ENCODE measurements at places on chromosomes 13 and 19.
A peak's percentile ranks its signal among the peaks of the same experiment; 100 is the strongest.

DNA sequence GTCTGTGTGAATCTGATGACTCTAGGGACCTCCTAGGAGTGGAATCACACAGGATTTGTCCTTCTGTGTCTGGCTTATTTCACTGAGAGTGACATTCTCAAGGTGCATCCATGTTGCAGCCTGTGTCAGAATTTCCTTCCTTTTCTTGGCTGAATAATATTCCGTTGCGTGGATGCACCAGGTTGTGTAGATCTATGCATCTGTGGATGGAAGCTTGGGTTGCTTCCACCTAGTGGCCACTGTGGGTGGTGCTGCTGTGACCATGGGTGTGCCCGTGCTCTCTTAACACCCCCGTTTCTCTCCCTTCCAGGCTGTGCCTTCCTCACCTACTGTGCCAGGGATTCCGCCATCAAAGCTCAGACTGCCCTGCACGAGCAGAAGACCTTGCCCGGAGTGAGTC lies 26.2 kb downstream of the CELF5 start:
- peak; percentile 64 for DNase-seq

DNA sequence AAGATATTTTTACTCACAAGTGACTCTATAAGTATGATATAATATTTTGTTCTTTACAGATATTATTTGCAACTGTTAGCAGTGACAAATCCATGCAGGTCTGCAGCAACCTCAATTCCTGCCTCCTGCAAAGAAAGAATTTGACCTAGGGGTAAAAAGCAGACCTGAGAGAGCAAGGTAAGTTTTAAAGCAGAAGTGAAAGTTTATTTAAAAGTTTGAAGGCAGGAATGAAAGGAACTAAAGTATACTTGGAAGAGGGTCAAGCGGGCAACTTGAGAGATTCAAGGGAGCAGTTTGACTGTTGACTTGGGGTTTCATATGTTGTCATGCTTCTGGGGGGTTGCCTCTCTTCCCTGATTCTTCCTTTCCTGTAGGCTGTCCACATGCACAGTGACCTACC lies 520.1 kb upstream of the PCDH20 start:
- no peak for DNase-seq

- DNase-seq, result no peak
These were observed 6.2 kb downstream of the AP1M1 start for GRCh38 chr19:16204005-16204294.

DNA sequence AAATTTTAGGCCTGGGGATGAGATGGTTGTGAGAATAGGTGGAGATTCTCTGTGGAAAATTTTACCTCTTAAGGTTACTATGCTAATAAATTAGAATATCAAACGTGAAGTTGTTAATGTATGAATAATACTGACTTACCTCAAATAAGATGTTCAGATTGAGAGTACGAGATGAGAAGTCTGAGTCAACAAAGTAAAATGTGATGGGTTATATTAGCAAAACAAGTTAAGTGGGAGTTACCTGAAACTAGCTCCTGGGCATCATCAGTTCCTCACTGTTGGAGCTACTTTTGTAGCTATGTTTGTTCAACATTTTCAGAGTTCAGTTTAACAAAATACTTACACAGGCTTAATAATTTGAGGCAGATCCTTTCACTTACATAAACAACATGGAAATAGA lies 108.6 kb downstream of the PIBF1 start:
- DNase-seq, result no peak

DNA sequence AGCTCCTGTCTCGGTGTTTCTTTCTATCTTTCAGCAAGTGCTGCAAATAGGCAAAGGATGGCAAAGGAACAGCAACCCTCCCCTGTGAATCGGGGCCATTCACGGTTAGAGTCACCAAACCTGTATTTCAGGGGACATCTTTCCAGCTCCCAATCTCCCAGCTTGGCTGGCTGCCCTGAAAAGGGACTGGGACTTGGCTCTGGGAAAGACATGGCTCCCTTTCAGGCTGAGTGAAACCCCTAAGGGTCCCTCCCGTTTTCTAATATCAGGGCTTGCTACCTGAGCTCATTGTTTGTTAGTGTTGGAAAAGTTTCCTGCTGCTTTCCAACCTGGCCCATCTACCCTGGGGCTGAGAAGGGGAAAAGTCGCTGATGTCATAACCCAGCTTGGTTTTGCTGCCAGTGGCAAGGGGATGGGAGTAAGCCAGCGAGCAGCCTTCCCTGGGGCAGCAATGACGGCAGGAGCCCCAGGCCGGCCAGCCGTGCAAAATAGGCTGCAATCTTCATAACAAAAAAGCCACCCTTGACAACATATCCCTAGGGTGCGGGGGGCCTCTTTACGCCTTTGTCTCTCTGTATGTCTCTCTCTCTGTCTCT lies 29.9 kb downstream of the SERP2 start:
- no peak for DNase-seq

DNA sequence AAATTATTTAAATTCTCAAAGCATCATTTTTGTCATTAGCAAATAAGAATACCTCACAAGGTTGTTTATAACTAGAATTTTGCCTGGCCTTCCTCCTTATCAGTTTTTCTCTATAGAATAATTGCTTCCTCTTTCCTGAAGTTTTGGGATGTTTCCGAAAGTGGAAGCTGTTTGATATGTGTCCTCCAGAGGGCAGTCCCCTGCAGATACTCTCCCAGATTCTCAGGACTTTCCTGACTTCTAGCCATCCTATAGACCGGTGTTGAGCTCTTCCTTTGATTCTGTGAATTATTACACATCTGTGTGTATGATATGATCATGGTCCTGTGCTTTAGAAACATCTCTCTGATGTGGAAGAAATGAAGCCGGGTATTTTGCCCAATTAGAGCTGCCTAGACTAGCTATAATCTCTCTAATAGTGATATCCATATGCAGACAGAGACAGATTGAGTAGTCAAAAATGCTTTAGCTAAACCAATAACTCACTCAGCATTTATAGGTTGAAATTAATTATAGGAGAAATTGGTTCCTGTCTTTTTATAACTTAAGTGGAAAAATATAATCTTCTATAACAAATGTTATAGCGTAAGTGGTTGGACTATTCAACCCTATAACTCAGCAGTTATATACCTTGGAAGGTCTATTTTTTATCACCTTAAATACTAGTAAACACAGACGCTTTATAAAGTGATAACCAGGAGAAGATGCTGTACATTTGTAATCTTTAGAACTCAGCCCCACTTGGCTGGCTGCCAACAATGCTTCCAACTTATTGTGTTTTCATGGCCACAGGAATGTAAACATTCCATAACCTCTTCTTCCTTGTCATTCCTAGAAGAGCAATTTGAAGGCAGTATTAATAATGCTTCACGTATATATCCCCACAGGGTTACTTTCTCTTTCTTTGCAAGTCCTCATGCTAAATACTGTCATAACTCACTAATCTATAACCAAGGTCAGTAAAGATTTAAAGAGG lies 201.0 kb upstream of the RXFP2 start:
- peak; percentile 50 for DNase-seq
